ENCODE measurements at places on chromosomes 6 and 20.

GRCh38 chr20:8335059-8335458 is 203.0 kb downstream of the PLCB1 start:
- no peak for DNase-seq

GRCh38 chr6:42185597-42185996 is 9.2 kb downstream of the GUCA1B start:
- DNase-seq, result no peak

DNA sequence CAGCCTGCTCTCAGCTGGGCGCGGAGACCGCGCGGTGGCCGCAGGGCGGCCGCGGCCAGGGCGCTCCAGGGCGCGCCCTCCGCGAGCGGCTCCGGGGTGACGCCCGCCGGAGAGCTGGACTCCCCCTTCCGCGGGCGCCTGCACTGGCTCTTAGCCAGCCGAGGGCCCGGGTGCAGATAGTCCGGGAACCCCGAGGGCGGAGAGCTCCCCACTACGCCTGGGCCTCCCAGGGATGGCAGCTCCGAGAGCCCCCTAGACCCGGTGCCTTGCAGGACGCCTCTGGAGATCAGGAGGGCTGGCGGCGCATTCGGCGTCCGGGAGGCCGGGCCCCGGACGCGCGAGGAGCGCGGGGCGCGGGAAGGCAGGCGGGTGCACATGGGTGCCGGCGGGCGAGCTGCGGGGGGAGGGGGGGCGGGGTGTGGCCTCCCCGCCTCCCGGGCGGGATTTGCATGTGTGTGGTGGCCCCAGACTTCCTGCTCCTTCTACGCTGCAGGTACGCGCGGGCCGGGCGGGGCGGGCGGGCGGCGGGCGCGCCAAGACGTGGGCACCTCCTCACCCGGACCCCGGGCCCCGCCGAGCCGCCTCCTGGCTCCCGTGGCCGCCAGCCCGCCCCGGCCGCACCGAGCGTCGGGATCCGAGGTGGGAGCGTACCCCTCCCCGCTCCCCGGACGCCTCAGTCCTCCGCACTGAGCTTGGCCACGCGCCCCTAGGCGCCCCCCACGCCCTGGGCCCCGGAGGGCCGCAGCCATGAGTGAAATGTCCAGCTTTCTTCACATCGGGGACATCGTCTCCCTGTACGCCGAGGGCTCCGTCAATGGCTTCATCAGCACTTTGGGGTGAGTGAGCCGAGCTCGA is at the start of gene ITPR3:
Gene ITPR3, plus strand, starts transcription at position 467 of the 855 bp plus-strand sequence. Its CDS starts 281 bp downstream, at position 748.
- DNase-seq, result no peak

- DNase-seq, result no peak
These were observed 21.5 kb upstream of the MRGBP start for GRCh38 chr20:62774762-62775161.

GRCh38 chr6:157460182-157460999 is 79.4 kb downstream of the ZDHHC14 start:
- DNase-seq, result no peak

GRCh38 chr6:12605888-12606345 is 110.7 kb upstream of the PHACTR1 start:
- DNase-seq, result no peak

DNA sequence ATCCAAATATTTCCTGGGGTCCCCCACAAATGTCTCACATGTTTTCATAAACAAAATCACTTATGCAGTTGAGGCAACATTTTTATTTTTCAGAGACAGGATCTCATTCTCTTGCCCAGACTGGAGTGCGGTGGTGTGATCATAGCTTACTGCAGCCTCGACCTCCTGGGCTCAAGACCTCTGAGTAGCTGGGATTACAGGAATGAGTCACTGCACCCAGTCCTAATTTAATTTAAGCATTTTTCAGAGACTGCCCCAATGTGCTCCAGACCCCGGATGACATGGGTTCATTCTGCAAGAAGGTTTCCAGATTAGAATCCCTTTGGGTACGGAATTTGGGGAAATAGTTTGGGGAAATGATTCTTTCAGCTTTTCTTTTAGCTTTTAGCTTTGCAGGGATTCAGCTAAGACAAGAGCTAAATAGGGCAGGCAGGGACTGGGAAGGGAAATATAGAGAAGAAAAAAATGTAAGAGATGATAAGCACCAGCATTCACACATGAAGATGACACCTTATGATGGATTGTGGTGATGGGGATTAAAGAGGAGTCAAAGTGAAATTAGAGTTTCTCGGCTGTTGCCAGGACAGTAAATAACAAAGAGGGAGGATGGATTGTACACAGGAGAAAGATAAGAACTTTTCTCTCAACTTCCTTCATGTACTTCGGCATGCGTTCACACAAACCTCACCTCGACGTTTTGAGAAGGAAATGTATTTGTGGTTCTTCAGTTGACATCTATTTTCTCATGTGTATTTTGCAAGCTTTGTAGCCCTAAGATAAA is 169.4 kb upstream of the TAB2 start:
- DNase-seq, result no peak

GRCh38 chr20:47318586-47319516 is 37.6 kb downstream of the ZMYND8 start:
- DNase-seq, result peak; percentile 72

GRCh38 chr6:3324262-3324942 is 65.7 kb downstream of the PSMG4 start:
- DNase-seq, result peak; percentile 81
